Stimulated activated CD8-positive, alpha-beta memory T cell treated with anti-CD3 and anti-CD28 coated beads, Interleukin-7, amount 100 ng/mL, for 48 hours (primary cell): ENCODE measurements at places on chromosomes 7 and 10.
A peak's percentile ranks its signal among the peaks of the same experiment; 100 is the strongest.

GRCh38 chr7:31056775-31057346 lies 4.8 kb downstream of the ADCYAP1R1 start:
- DNase-seq, result no peak

- DNase-seq, result no peak
Measured at GRCh38 chr7:1438821-1439220, 20.4 kb downstream of the MICALL2 start.

DNA sequence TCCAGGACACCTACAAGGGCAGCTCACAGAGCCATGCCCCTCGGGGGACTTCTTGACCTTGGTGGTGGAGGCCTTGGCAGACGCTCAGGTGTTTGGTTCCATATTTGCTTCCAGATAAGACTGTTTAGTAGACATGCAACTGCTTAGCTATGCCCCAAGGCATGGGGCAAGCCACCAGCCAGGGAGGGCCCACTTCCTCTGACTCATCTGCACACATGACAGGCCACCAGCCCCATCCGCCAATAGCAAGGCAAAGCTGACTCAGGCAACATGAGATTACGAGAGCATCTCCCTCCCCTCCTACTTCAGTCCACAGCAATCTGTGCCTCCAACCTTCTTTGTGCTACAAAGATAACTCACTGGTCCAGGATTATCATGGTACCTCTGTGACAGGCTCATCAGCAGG lies 54.9 kb downstream of the KCNMA1 start:
- DNase-seq, result peak; percentile 18

DNA sequence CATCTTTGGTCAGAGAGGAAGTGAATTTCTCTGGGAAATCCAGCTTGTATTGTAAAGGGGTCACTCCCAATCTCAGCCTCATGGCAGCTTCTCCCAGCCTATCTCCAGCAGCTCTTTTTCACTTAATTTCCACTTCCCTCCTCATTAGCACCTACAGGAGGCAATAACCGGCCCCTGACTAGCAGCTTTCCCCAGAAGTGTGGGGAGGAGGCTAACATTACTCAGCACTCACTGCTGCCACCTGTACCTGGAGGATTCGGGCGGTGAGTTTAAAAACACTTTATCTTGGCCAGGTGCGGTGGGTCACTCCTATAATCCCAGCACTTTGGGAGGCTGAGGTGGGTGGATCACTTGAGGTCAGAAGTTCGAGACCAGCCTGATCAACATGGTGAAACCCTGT lies 3.8 kb downstream of the NODAL start:
- DNase-seq, result no peak

- DNase-seq, result no peak
Measured at GRCh38 chr10:30782537-30783461, 153.2 kb upstream of the LYZL2 start.

GRCh38 chr7:20798081-20798693 lies 11.5 kb upstream of the SP8 start:
- DNase-seq, result no peak

- DNase-seq, result no peak
Measured at GRCh38 chr7:83117466-83117865, 45.2 kb downstream of the PCLO start.

DNA sequence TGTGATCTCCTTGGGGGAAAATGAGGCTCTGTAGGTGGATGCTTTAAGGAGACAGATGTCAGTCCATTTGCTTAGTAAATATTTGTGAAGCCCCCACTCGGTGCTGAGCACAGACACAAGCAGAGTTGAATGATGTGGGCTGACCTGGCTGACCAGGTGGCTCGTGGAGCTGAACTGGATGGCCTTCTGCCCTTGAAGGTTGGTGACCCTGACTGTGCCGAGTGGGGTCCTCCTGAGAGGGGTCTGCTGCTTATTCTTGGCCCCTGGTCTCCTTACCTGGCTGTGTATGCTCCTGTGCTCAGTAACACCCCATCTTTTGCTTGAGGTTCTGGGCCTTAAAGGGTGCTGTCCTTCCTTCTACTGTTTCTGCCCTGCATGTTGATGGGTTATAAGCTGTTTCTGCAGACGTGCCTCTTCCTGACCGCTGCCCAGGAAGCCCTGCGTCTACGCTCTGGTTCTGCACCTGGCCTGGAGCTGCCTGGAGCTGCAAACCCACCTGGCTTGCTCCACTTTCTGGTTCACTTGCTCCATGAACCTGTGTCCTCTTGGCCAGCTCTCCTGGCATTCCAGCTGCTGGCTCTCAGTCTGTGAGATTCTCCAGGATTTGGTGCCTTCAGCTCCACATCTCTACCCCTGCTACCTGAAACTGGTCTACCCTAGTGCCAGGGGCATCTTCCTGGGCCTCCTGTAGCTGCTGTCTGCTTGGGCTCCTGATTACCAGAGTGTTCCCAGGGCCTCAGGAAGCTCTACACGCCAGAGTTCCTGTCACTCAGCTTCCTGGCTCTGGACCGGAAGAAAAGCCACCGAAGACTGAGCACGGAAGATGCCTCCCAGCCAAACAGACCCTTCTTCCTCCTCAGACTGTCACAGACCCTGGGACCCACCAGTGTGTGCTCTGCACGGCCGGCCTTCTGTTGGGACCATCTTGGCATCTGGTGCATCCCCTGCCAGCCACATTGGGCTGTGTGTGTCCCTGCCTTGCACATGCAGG lies 76.5 kb downstream of the ADCY1 start:
- DNase-seq, result no peak

DNA sequence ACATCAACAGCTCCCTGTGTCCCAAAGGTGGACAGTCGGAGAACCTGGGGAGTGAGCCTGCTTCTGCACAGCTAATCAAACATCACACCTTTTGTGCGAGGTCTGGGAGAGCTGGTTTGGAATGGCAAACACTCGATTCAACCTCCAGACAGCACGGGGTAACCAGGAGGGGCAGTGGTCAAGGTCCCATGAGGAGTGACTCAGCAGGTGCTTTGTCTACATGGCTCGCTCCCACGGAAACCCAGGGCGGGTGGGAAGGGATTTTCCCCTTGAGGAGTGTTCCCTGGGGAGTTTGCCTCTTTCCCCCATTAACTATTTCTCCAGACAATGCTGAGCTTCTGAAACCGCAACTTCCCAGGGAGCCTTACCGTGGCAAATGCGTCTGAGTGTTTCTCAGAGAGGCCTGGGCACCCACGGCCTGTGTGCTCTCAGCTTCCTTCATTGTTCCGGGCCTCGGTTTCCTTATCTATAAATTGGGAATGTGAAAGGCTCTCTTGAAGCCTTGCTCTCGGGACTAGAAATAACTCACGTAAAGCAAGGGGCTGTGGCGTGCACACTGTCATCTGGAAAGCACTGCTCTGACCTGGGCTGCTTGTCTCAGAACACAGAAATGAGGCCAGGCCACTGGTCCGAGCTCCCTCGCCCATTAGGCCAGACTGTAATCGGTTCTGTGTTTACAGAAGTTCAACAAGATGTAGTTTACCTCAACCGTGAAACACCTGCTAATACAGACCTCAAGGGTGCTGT lies 14.0 kb upstream of the GTPBP4 start:
- no peak for DNase-seq

GRCh38 chr10:102007796-102008195 lies 48.2 kb downstream of the ARMH3 start:
- DNase-seq, result no peak

DNA sequence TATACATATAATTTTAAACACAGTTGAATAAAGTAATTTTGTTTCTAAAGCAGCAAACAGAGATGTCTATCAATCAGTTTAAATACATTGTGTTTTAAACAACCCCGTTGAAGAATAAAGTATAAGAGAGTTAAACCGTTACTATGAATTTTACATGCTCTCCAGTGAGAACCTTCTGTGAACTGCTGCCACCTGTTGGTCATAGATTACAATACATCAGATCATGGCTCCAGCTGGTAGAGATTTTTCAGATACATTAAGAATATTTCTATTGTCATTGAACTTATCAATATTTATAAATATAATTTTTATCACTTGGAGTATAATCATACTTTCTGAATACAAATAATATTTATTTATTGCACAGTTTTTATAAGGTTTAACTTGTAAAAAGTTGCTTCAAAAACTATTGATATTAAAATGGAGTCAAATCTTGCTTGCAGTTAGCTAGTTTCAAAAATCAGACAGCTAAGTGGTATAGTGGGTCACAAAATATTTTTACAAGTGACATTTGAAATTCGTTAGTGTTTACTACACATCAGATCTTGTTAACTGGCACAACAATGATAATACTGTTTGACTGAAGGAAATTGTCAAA lies 561.2 kb upstream of the PHF14 start:
- DNase-seq, result no peak

DNA sequence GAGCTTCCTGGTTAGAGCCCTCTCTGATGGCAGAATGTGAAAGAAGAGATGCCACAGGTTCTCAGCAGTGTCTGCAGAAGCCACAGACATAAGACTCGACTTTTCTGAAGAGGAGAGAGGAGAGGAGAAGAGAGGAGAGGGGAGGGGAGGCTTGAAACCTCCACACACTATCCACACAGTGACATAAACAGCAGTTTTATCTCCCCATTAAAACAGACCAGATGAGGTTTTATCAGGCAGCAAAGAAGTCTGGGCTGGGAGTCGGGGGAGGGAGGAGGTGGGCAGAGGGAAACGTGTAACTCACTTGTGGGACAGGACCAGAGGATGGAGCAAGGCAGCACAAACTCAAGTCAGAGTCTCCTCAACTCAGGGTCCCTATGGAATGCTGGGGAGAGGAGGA lies 76.5 kb downstream of the XPNPEP1 start:
- no peak for DNase-seq

GRCh38 chr7:31890198-31890597 lies 180.0 kb downstream of the PDE1C start:
- DNase-seq, result no peak
